ENCODE measurements at places on chromosomes 2 and 18.

GRCh38 chr2:47091118-47091517 is 64.0 kb downstream of the STPG4 start:
- DNase-seq, result no peak

- no peak for DNase-seq
Measured at GRCh38 chr2:240162939-240163714, 22.7 kb upstream of the OTOS start.

- no peak for DNase-seq
Measured at GRCh38 chr2:51368250-51368649, 336.3 kb upstream of the NRXN1 start.

- DNase-seq, result no peak
Measured at GRCh38 chr18:8797206-8797605, 91.8 kb downstream of the MTCL1 start.

GRCh38 chr2:770776-771175 is 93.6 kb upstream of the TMEM18 start:
- no peak for DNase-seq

DNA sequence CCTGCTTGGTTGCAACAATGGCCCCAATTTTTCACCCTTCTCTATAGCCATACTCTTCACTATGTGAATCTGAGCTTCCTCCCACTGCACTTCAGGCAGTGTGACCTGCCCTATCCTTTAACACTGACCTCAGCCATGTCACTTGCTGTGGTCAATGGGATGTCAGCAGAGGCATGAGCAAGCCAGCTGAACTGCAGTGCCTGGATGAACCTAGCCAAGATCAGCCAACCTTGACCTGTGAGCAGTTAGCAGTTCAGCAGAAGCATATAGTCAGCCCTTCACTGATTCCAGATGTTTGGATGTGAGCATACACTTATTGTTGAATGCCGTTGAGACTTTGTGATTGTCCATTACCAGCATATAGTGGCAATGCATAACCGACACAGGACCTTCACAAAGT is 63.4 kb upstream of the BOD1L2 start:
- DNase-seq, result no peak

DNA sequence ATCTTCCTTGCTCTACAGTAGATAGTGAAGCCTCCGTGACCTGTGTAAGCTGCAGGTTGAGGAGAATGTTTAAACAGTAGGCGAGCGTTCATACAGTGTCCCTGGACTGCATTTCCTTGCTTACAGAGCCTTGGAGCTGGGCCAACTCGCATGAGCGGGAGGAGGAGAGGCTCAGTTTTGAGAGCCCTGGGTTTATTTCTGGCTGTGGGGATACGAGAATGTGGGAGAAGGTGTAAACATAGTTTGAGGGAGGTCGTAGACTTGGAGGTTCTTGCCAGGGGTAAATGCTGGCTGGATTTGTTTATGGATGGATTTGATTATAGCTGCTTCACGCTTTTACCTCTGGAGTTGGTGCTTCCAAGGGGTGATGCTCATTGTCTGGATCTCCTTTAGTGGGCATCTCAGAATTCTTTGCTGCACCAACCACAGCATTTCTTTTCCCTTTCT is 20.8 kb downstream of the CRIM1 start:
- no peak for DNase-seq

GRCh38 chr2:77017355-77017745 is 504.8 kb downstream of the LRRTM4 start:
- no peak for DNase-seq

DNA sequence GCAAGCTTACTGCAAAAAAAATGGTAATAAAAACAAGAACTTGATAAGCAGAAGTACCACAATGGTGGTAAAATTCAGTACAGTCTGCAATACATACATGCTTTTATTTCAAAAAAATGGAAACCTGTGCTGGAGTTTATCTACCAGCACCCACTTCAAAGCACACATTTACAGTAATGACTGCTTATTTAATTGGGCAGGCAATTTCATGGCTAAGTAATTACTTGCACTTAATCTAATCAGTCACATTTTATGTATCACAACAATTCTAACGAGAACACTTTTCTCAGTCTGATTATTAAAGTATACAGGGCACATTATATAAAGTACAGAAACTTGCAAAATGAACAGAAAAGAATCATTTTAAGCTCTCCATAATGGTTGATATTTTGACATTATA is 5.2 kb downstream of the APCDD1 start:
- no peak for DNase-seq

DNA sequence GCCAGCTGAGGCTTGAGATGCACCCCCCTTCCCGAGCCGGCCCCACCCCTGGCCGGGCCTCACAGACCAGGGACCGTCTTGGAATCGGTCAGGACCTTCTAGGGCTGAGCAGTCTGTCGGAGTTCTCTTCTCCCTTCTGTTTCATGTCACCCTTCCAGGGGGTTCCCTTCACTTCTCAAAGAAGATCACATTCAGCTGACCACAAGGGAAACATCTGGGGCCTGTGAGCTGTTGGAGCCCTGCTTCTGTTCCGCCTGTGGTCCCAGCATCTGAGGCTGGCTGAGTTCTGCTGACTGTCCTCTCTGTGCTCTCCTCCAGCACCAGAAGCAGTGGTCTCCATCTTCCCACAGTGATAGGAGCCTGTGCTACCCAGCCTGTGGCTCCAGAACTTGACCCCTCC is 106.5 kb downstream of the SEPTIN10 start:
- no peak for DNase-seq

GRCh38 chr2:233976690-233977294 is 59.6 kb downstream of the TRPM8 start:
- no peak for DNase-seq

DNA sequence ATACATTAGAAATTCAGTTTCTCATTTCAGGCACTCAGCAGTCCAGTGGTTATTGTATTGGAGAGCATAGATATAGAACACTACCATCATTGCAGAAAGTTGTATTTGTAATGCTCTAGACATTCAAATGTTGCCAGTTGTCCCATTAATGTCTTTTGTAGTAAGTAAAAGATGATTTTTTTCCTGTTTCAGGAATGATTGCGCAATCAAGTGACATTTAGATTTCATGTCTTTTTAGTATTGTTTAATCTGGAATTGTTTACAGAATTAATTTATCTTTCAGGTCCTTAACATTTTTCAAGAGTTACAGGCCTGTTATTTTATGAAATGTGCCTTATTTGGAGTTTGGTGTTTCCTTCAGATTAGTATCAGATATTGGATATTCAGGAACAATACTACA is 134.7 kb downstream of the MSTN start:
- DNase-seq, result no peak

DNA sequence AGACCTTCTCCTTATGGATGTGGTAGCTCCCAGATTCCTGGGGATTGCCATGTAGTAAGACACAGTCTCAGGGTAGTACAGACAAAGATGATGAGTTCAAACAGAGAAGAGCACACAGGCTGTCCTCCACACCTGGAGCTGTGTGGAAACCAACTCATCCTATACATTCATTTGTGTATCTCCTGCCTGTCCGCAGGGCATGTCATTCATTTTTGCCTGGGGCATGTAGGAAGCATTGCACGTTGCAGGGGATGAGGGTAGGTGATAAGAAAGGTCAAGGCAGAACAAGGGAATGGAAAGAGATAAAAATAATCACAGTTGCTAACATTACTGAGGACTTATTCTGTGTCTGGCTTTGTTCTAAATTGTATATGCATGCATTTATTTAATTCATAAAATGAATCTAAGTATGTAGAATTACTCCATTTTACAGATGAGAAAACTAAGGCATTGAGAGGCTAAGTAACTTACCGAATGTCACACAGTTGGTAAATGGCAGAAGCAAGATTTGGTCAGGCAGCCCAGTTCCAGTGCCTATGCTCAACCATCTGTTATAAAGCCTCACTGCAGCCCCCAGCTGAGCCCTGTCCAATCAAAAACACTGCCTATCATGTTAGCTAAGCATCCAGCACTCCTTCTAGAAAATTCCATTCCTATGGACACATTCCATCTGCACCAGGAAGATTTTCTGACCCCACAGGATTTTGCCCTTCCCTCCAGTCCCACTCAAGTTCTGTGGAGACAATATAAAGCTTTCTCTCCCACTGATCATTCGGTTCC is 81.0 kb downstream of the SUMO1 start:
- no peak for DNase-seq

GRCh38 chr2:33247365-33247764 is 229.1 kb upstream of the RASGRP3 start:
- DNase-seq, result no peak

DNA sequence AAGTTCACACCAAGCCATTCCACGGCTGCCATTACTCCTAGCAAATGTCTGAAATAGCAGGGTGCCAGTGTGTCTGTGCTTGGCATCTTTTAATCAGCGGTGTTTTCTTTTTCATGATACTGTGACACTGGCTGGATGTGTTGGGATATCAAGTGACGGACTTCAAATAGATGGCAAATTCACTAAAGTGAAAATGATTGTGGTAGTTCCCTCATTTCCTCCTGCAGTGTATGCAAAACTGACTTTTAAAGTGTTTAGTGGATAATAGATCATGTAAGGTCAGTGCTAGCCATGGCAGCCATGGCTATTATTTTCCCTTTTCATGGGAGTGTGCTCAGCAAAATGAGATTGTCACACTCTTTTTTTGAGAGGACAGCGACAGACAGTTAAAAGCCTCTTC is 261.5 kb upstream of the SIX3 start:
- DNase-seq, result no peak

- DNase-seq, result peak; percentile 42
Measured at GRCh38 chr2:11123856-11124759, 31.2 kb upstream of the SLC66A3 start.

- DNase-seq, result no peak
Measured at GRCh38 chr2:60980071-60980815, 37.3 kb upstream of the PEX13 start.

GRCh38 chr2:175170659-175171304 is 2.8 kb upstream of the ATF2 start:
- no peak for DNase-seq

DNA sequence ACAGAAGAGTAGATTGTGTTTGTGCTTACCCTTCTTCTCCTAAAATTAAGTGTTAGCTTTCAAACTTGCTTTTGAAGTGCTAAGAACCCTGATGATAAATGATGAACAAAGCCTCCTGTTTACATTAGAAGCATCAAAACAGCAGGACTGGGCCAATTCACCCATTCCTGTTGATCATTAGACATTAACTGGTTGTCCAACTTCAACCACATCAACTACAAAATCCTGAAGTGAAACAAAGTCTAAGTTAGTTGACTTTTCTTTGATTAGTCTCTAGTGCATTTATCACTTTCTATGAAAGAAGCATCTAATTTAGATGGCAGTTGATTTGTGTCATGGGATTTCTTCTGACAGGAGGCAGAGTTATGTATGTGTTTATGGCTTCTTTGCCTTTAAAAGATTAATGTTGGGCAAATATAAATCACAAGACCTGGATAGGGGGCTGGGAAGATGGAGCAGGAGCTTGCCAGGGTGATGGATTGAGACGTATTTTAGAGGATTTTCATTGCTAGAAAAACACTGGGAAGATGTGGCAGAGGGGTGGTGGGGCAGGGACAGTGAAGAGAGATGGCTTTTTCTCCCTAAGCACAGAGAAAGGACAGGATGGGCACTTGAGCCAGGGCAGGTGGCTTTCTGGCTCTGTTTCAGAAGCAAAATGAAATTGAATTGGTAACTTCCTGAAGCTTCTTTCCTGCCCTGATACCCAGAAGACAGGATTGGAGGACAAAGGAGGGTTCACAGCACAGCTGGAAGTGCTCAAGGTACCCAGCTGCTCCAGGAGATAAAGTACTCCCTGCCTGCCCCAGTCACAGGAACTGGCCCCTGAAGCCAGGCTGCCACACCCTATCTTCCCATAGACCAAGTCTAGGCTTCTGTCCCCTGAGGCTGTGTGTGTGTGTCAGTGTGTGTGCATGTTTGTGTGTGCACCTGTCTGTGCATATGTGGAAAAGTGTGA is 20.5 kb downstream of the GYPC start:
- DNase-seq, result no peak

GRCh38 chr18:6885992-6886796 is 156.7 kb downstream of the ARHGAP28 start:
- no peak for DNase-seq
